ENCODE measurements at places on chromosomes 5 and 9. TPM values are rescaled to one million over a fixed set of nuclear protein-coding genes. Genes with fewer than 3 reads are reported as not detected.
A peak's percentile ranks its signal among the peaks of the same experiment; 100 is the strongest.

The PLAC8L1 gene
- 0.64 TPM for total RNA-seq

- no peak overlapping the region for H3K4me3 ChIP-seq
- no peaks in the 10 kb centered on the region for H3K36me3 ChIP-seq
- no peaks in the 10 kb centered on the region for H3K4me1 ChIP-seq
- H3K27ac ChIP-seq = no peak overlapping the region
- no peak for DNase-seq
These were observed 297.8 kb upstream of the NR4A3 start for GRCh38 chr9:99523838-99524237.

The PCDHA12 gene
- total RNA-seq = 7.2 TPM

- H3K4me3 ChIP-seq = no peak overlapping the region
- H3K27ac ChIP-seq = no peak overlapping the region
- H3K36me3 ChIP-seq = no peaks in the 10 kb centered on the region
- DNase-seq = no peak
- H3K27me3 ChIP-seq = no peaks in the 10 kb centered on the region
These were observed 58.4 kb upstream of the TRIM32 start for GRCh38 chr9:116628716-116629115.

The PBX3 gene
- 44.6 TPM for total RNA-seq

GRCh38 chr9:116905171-116905588 lies 218.1 kb downstream of the TRIM32 start:
- H3K27ac ChIP-seq = no peak overlapping the region
- no peaks in the 10 kb centered on the region for H3K27me3 ChIP-seq
- peak; percentile 34 for DNase-seq
- peaks cover 2% of the 10 kb centered on the region for H3K36me3 ChIP-seq

GRCh38 chr5:171989276-171989675 lies 17.2 kb downstream of the FBXW11 start:
- no peak overlapping the region for H3K27ac ChIP-seq
- no peak overlapping the region for H3K4me3 ChIP-seq
- H3K27me3 ChIP-seq = no peaks in the 10 kb centered on the region
- H3K36me3 ChIP-seq = peaks cover 26% of the 10 kb centered on the region

DNA sequence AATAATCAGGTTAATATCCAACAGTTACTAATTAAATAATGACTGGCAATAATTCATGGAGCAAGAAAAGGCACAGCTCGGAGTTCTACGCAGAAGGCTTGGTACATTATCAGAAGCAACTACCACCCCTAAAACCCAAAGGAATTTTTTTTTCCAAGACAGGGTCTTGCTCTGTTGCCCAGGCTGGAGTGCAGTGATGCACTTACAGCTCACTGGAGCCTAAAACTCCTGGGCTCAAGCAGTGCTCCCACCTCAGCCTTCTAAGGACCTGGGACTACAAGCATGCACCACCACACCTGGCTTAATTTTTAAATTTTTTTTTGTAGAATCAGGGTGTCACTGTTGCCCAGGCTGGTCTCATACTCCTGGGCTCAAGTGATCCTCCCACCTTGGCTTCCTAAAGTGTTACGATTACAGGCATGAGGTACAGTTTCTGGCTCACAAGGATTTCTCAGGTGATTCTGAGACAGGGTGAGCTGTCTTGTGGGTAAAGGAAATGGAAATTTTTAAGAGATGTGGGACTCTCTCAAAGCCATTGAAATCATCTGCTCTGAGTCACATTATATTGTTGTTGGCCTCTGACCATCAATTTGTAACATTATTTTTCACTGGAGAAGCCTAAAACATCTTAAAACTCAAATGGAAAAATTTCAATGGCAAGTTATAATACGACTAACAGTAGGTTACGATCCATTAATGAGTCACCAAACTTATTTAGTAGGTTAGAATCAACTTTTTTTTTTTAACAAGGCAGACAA lies 19.7 kb upstream of the HSDL2 start:
- DNase-seq = no peak
- H3K36me3 ChIP-seq = peaks cover 2% of the 10 kb centered on the region
- no peaks in the 10 kb centered on the region for H3K4me1 ChIP-seq
- no peak overlapping the region for H3K27ac ChIP-seq
- no peaks in the 10 kb centered on the region for H3K27me3 ChIP-seq

DNA sequence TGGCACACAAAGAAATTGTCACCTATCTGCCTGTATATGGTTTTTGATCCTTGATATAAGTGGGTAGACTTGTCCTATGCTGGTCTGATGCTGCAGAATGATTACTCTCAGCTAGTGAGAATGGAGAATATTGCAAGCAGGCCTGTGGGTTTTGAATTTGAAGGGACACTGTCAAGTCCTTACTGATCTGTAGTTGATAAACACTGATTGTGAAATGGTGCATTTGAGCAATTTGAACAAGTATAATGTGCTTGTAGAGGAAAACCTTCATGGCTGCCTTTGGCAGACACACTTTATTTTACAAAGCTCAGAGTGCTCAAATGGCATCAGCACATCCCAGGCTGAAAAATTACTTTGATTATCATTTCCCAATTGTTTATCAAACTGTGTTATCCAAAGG lies 9.3 kb downstream of the ENTREP1 start:
- no peaks in the 10 kb centered on the region for H3K36me3 ChIP-seq
- H3K27me3 ChIP-seq = no peaks in the 10 kb centered on the region
- H3K27ac ChIP-seq = no peak overlapping the region
- no peak for DNase-seq

GRCh38 chr9:107034831-107035230 lies 171.9 kb downstream of the ZNF462 start:
- H3K4me3 ChIP-seq = no peak overlapping the region
- no peaks in the 10 kb centered on the region for H3K27me3 ChIP-seq
- H3K36me3 ChIP-seq = no peaks in the 10 kb centered on the region
- no peaks in the 10 kb centered on the region for H3K4me1 ChIP-seq
- no peak for DNase-seq

The SPINK6 gene
- not detected for total RNA-seq

The CACFD1 gene
- total RNA-seq = 20.0 TPM

DNA sequence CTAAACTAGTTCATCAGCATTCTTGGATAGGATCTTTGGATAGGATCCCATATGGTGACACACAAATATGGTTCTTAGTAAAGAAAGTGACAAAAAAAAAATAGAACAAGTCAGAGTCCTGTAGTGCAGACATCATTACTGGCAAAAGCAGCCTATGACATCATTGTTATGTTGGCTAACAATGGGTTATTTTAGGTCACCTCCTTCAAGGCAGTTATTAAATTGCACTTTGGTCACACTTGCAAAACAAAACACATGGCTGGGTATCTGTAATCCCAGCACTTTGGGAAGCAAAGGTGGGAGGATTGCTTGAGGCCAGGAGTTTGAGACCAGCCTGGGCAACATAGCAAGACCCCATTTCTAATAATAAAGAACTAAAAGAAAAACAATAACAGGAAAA lies 185.9 kb downstream of the KIAA0825 start:
- no peaks in the 10 kb centered on the region for H3K4me1 ChIP-seq
- peaks cover 7% of the 10 kb centered on the region for H3K36me3 ChIP-seq
- H3K27me3 ChIP-seq = no peaks in the 10 kb centered on the region
- DNase-seq = no peak

- DNase-seq = no peak
- H3K27me3 ChIP-seq = no peaks in the 10 kb centered on the region
- no peak overlapping the region for H3K27ac ChIP-seq
- H3K4me1 ChIP-seq = peaks cover 3% of the 10 kb centered on the region
- no peak overlapping the region for H3K4me3 ChIP-seq
These were observed 54.3 kb downstream of the TLE1 start for GRCh38 chr9:81634915-81635516.

The NR5A1 gene
- total RNA-seq = 0.37 TPM

DNA sequence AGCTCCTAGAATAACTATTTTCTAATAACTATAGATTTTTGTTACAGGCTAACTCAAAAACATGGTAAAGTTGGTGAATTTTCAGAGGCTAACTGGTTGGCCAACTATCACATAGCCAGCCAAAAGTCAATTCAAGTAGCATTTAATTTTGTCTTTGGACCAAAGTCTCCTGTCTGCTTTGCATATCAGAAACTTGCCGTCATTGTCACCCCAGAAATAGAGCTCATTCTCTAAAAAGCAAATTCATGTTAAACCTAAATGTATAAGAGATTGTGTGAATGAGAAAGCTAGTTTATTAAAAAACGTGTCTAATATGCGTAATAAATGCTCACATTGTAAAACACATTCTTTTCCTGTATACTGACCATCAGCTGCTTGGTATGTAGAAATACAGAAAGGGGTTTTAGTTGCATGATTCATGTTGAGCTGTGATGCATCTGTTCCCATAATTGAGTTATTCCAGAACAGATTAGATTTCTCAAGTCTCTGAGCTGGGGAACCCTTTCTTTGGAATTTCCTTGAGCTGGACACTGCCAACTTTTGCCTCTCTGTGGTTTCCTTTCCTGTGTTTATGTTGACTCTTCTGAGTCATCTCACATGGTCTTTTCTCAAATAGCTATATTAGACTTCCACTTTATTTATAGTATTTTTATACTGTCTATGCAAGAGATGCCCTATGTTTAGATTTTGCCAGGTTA lies 7.3 kb downstream of the SRFBP1 start:
- peaks cover 2% of the 10 kb centered on the region for H3K4me1 ChIP-seq
- H3K27ac ChIP-seq = no peak overlapping the region
- no peaks in the 10 kb centered on the region for H3K27me3 ChIP-seq
- H3K4me3 ChIP-seq = no peak overlapping the region
- DNase-seq = no peak
- H3K36me3 ChIP-seq = peaks cover 9% of the 10 kb centered on the region

The FSD1L gene
- total RNA-seq = 4.7 TPM

GRCh38 chr5:141651728-141652105 lies 499 bp upstream of the FCHSD1 start:
- H3K36me3 ChIP-seq = peaks cover 44% of the 10 kb centered on the region
- H3K4me3 ChIP-seq = peak overlapping the region; percentile 98
- H3K27me3 ChIP-seq = no peaks in the 10 kb centered on the region
- no peaks in the 10 kb centered on the region for H3K4me1 ChIP-seq
- no peak for DNase-seq

The PDE8B gene
- not detected for total RNA-seq

DNA sequence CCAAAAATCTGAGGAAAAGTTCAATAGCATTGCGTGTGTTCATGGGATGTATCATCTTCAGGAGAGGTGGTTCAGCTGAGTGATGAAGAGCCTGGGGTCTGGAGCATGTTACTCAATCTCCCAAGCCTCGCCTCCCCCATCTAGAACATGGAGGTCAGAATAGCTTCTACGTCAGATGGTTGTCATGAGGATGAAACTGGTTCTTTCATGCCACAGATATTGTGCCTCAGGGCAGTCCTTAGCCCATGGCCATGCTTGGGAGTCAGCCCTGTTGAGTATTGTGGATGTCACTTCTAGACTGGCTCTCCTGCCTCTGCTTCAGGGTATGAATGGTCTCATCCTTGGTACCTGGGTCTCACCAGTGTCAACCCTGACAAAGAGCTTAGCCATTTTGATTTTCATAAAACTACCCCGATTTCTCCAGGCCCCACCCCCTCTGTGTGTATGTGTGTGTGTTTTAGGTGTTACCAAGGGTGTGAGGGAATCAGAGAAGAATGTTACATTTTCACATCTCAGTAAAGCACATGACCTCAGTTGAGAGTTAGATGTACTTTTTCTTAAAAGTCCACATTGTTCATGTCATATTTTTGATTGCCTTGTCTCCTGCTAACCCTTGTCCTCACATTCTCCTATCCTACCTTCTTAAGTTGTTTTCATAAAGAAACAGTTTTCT lies 97.8 kb upstream of the CD180 start:
- H3K27ac ChIP-seq = no peak overlapping the region
- H3K27me3 ChIP-seq = no peaks in the 10 kb centered on the region
- no peak for DNase-seq
- H3K4me3 ChIP-seq = no peak overlapping the region

GRCh38 chr9:2260417-2261306 lies 245.5 kb downstream of the SMARCA2 start:
- DNase-seq = no peak
- H3K4me3 ChIP-seq = no peak overlapping the region
- no peaks in the 10 kb centered on the region for H3K4me1 ChIP-seq
- H3K27me3 ChIP-seq = no peaks in the 10 kb centered on the region
- H3K27ac ChIP-seq = no peak overlapping the region

DNA sequence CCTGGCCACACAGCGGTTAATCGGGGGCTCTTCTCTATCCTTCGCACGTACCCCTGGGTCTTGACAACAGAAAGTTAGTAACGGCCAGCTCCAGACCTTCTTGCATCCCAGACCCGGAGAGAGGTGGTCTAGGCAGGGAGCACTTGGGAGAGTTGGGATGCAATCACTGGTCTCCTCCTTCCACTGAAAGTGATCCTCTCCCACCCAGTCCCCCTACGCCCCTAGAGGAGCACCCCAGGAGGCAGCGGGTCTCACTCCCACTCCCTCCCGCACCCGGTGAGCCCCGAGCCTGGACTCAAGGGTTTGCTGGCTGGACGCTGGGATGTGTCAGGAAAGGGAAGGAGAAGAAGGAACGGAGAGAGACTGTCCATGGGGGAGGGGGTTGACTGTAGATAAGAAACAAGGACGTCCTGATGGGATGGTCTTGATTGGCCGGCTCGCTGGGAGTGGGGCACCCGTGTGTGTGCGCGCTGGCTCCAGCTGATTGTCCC lies 2.0 kb downstream of the RORB start:
- no peaks in the 10 kb centered on the region for H3K4me1 ChIP-seq
- no peaks in the 10 kb centered on the region for H3K36me3 ChIP-seq
- DNase-seq = peak; percentile 43
- H3K4me3 ChIP-seq = peak overlapping the region; percentile 73
- H3K27ac ChIP-seq = no peak overlapping the region

- H3K36me3 ChIP-seq = no peaks in the 10 kb centered on the region
- no peak for DNase-seq
- H3K27ac ChIP-seq = no peak overlapping the region
- no peak overlapping the region for H3K4me3 ChIP-seq
- H3K4me1 ChIP-seq = peaks cover 4% of the 10 kb centered on the region
- no peaks in the 10 kb centered on the region for H3K27me3 ChIP-seq
These were observed 105.6 kb upstream of the PCA3 start for GRCh38 chr9:76658510-76659231.

GRCh38 chr9:35673132-35674024 lies at the start of gene CA9:
Gene CA9 (plus strand): TSS chr9:35673928. CDS start chr9:35673960, 32 bp downstream.
- no peaks in the 10 kb centered on the region for H3K36me3 ChIP-seq
- H3K27ac ChIP-seq = no peak within 1 kb of the TSS
- peak within 1 kb of the TSS; percentile 70 for H3K4me3 ChIP-seq
- H3K4me1 ChIP-seq = no peaks in the 10 kb centered on the region
- H3K27me3 ChIP-seq = peaks cover 3% of the 10 kb centered on the region
- no peak for DNase-seq

The IL31RA gene
- not detected for total RNA-seq

DNA sequence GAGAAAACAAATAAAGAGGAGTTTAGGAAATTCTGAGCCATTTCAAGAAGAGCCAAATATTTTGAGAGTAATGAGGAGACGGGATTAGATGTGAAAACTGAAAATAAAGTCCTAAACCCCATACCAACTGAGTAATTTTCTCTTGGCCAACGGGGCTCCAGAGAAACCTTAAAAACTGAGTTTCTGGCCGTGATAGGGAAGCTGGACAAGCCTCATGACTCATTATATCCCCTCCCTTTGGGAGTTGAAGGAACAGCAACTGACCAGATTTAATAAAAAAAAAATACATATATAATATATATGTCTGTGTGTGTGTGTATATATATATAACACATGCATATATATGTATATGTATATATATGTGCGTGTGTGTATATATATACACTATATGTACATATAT lies 119.6 kb downstream of the PRDM9 start:
- H3K4me1 ChIP-seq = no peaks in the 10 kb centered on the region
- no peaks in the 10 kb centered on the region for H3K36me3 ChIP-seq
- no peaks in the 10 kb centered on the region for H3K27me3 ChIP-seq
